ENCODE measurements at places on chromosomes 11 and 22.

DNA sequence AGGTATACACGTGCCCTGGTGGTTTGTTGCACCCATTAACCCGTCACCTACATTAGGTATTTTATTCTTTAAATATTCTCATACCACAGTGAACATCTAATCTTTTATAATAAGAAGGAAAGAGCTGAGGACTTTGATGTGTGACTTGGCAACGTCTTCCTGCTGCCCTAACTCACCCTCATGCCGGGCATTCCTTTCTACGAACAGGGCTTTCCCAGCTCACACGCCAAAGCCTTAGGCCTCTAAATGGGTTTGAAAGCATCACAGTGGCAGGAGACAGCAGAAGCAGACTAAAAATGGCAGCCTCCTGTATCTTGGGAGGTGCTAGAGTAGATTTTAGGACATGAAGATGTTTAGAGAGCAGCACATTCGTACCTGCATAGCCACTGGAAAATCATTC, 52.6 kb downstream of the CLTCL1 start:
- DNase-seq = no peak

- DNase-seq = no peak
These were observed 23.4 kb downstream of the ADAMTS15 start for GRCh38 chr11:130471731-130472433.

DNA sequence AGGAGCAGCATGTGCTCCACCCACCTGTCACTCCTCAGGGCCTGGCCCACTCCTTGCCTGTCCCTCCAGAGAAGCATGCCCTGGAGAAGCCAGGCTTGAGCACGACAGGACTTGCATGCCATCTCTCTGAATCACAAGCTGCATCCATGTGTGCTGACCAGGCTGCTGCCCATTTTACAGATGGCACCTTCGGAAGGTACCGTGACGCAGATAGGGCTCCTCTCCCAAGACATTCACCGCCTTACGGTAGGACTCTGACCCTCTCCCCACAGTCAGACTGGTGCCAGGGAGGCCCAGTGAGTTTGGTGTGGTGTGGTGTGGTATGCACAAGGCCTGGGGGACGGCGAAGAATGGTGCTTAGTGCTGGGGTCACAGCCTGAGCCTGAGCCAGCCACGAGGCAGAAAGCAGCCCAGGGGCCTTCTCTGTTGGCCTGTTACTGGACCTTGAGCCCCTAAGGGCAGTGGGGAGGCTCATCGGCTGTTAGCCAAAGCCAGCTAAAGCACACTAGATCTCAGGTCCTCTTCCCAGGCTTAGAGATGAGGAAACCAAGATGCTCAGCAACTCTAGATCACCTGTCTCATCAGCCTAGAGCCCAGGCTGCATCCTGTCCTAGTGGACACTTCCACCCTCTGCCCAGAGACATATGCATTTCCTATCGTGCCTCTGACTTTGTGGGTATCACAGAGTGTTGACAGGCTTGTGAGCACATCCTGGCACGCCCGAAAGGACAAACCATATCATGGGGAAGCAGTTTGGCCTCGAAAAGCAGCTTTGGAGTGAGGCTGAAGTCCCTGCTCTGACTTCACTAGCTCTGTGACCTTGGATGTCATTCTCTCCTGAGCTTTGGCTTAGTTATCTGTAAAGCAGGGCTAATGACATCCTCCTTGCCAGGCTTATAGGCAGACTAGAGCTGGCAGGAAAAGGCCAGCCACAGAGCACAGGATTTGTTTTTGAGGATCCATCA, 17.8 kb downstream of the CYB5R2 start:
- no peak for DNase-seq

DNA sequence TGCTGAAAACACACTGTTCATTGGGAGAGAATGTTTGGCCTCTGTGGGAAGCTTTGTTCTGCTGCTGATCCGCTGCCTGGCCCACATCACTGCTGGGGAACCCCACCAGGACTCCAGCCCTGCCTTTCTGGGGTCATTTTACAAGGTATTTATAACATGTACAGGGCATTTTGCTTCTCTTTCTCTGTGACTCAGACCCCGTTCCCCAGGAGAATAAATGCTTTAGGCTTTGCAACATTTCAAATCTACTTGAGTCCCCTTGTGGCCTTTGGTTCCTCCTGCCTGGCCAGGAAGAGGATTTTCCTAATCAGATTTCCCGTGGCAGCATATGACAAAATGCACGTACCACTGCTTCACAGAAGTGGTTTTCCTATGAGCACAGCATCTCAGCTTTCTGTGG, 43.0 kb downstream of the BTG4 start:
- DNase-seq = no peak

GRCh38 chr11:14414470-14415461, 55.8 kb upstream of the RRAS2 start:
- DNase-seq = no peak

DNA sequence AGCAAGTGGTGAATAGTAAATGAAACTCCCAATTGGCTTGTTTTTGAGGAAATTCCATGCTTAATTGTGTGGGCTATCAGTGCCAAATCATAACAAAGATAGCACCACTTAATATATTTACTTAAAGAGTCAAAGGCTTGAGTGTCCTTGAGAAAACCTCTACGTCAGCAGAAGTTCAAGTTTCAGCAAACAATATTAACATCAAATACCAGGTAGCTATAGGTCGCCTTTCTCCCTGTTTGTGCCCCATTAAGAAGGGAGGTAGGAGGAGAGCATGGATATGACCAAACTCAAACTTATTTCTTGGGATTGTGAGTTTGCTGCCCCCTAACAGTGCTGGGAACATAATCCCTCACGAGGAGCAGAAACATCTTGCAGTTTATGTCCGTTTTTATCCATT, 105.6 kb upstream of the SYN3 start:
- DNase-seq = no peak

- no peak for DNase-seq
These were observed 15.5 kb downstream of the RBX1 start for GRCh38 chr22:40966726-40967085.

- no peak for DNase-seq
These were observed 55.0 kb downstream of the CASP12 start for GRCh38 chr11:104843150-104843836.

DNA sequence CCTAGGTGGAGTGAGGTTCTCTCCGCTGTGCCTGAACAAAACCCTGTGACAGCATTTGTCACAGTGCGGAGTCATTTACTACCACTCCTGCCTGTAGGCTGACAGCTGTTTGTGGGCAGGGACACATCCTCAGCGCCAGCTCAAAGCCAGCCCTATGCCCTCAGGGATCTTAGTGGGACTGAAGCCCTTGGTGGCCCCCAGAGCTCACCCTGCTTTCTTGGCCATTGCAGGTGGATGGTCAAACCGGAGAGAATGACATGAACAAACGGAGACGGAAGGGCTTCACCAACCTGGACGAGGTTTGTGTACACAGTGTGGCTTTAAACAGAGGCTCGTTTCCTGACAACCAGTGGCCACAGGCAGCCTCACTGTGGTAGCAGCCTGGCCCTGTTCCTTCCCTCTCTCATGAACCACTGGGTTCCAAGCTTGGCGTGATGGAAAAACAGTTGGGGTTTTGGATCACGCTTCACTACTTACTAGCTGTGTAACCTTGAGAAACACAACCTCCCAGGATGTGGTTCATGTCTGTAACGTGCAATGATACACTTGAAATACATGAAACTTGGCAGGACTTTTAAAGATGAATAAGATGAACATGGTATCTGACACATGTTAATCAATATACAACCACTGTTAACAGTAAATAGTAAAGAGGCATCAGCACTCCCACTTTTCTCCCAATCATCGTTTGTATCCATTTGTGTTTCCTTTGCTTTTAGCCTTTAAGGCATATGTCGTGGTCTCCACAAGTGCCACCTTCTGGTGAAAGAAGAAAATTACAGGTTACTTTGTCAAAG, 125.8 kb downstream of the MICAL2 start:
- DNase-seq = peak; percentile 62

DNA sequence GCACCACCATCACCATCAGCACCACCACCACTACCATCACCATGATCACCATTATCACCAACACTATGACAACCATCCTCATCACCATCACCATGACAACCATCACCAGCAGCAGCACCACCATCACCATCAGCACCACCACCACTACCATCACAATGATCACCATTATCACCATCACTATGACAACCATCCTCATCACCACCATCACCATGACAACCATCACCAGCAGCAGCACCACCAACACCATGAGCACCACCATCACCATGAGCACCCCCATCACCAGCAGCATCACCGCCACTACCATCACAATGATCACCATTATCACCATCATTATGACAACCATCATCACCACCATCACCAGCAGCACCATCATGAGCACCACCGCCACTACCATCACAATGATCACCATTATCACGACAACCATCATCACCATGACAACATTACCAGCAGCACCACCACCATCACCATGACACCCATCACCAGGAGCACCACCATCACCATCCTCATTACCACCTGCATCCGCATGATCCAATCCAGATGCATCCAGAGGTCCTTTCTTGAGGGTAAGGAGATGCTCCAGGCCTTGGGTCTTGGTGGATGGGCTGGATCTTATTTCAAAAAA, 23.8 kb downstream of the PHF21B start:
- DNase-seq = no peak

DNA sequence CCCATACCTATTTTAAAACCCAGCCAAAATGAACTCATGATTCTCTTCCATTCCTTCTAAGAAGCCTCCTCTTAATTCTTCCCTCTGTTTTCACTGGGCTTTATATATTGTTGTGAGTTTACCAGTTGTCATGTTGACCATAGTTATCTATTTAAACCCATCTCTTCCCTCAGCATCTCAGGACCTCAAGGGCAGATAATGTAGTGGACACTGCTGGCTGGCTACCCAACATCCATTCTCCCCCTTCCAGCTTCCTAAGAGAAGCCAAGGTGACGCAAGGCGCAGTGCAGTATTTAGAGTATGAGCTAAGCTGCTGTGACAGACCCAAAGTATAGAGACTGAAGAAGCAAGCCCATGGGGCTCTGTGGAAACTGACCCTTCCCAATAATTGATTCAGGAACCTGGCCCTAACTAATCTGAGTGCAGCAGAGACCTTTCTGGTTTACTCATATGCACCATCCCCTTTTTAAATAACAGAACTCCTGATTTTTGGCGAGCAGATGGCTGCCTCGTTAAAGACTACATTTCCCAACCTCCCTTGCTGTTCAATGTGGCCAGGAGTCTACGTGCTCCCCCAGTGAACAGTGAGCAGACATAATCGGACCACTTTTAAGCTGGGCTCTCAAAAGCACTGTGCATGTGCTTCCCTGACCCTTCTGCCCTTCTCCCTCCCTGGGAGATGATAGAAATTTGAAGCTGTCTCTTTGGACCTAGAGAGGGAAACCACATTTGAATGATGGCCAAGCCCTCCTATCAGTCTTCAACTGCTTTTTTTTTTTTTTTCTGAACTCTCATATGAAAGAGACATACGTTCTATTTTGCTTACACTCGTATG, 28.1 kb upstream of the CREB3L1 start:
- no peak for DNase-seq

- no peak for DNase-seq
These were observed 252.8 kb downstream of the JRKL start for GRCh38 chr11:96642583-96642982.

DNA sequence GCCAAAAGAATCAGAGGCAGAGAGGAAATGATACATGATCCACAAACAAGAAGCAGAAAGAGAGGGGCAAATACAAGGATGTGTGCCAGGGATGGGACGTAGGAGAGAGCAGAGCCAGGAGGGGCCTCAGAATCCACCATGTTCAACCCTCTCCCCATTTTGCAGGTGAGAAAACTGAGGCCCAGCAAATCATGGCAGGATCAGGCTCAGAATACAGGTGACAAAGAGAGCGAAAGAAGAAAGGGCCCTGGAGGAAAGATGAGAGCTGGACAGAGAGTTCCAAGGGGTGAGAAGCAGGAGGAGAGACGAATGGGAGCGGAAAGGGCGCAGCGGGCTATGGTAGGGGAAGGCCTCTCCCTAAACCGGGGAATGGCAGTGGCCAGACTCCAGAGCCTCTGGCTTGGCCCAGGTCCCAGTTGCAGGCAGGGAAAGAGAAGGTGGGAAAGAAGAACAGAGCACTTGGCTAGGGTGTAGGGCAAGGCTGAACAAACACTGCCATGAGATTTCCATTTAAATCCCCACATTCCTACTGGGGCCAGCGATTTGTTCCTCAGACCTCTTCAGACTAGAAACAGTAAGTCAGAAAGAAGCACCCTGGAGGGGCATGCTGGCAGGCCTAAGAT, 44.4 kb upstream of the TSKU start:
- no peak for DNase-seq

DNA sequence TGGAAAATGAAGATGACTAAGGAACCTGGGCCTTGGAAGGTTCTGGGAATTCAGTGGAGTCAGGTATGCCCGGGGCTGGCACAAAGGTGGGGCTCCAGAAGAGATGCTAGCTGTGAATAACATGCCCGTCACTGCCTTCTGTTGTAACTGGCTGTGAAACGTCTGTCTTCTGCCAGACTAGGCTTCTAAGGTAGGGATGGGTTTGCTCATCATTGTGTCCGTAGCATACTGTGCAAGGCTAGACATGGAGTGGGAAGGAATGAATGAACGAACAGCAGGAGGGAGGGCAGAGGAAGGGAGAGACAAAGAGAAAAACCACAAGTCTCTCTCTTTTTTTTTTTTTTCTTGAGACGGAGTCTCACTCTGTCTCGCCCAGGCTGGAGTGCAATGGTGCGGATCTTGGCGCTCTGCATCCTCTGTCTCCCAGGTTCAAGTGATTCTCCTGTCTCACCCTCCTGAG, 327.4 kb downstream of the MN1 start:
- no peak for DNase-seq

DNA sequence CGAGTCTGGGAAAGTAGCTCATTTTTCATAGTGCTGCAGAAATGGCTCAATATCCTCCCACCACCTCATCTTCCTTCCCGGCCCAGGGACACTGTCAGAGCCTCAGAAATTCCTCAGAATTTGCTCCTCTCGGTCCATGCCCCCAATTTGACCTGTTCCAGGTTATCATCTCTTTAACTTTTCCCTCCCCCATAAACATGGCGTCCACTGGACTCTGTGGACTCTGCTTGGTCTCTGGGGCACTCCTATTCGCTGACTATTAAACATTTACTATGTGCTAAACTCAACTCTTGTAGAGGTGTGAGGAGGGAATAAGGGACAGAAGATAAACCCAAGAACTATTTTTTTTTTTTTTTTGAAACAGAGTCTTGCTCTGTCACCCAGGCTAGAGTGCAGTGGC, 8.2 kb upstream of the PC start:
- no peak for DNase-seq

- no peak for DNase-seq
These were observed 21.7 kb downstream of the WNT11 start for GRCh38 chr11:76184551-76184993.

DNA sequence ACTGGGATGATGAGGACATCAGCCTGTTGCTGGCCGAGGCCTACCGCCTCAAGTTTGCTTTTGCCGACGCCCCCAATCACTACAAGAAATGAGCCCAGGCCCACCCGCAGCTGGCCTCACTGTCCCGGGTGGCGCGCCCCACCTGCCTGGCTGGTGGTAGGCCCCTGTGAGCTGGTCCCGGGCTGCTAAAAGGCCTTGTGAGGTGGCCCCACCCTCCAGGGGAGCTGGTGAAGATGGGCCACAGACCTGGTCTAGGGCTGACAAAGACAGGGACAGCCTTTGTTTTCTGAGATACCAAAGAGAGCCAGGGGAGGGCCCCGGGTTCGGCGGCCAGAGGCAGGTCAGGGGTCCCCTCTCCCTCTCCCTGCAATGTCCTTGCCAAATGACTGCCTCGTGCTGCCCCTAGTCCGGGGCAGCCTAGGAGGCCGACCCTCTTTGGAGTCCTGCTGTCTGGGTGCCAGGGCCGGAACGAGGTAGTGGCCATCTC, 411.1 kb downstream of the TBC1D22A start:
- no peak for DNase-seq

Measured in NCI-H2081 (cell line).